KBM-7 (cell line): ENCODE measurements at places on chromosomes 13 and 19.

DNA sequence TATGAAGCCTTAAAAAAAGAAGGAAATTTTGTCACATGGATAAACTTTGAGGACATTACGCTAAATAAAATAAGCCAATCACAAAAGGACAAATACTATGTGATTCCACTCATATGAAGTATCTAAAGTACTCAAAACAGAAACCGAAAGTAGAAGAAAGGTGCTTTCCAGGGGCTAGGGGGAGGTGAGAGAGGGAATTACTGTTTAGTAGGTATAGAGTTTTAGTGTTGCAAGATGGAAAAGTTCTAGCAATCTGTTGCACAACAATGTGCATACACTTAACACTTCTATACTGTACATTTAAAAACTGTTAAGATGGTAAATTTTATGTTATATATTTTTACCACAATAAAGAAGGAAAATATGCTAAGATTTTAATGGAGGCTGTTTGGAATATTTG is 83.0 kb downstream of the POLR1D start:
- no peak for DNase-seq

DNA sequence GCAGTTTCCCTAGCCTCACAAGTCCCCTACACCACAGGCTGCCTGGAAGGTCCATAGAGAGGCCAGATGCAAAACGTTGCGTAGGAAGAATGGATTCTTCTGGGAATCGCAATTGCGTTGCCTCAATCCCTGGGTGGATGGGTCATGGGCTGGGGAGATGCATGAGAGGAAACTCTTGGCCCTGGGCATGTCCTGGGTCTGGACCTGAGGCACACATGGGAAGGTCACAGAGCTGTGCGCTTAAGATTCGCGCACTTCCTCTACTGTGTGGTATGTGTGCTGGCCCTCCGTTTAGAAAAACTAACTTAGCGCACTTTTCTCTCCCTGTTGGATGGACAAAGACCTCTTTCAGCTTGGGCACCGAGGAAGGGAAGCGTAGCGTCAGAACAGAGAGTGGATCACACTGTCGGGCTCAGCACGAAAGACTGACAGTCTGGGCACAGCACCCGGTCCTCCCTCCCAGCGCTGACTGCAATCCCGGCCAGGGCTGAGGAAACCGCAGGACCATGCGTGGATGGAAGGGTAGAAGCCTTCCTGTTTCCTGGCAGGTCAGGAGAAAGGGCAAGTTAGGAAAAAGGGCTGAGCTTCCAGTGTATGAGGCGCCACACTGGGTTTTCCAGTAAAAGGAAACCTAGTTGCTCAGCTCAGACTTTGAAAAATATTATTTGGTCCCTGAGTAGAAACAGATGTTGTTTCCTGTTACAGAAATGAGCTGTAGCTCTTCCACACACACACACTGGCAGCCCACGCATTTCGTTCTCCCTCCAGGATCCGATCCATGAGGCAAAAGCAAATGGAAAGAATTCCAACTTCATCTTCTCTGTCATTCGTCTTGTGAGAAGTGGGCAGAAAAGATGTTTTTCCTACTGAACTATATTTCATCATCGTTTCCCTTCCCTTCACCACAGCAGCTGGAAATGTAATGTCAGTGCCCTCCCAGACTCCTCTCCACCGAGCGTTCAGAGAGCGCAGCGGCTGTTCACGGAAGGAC is 86.0 kb downstream of the ING1 start:
- no peak for DNase-seq

DNA sequence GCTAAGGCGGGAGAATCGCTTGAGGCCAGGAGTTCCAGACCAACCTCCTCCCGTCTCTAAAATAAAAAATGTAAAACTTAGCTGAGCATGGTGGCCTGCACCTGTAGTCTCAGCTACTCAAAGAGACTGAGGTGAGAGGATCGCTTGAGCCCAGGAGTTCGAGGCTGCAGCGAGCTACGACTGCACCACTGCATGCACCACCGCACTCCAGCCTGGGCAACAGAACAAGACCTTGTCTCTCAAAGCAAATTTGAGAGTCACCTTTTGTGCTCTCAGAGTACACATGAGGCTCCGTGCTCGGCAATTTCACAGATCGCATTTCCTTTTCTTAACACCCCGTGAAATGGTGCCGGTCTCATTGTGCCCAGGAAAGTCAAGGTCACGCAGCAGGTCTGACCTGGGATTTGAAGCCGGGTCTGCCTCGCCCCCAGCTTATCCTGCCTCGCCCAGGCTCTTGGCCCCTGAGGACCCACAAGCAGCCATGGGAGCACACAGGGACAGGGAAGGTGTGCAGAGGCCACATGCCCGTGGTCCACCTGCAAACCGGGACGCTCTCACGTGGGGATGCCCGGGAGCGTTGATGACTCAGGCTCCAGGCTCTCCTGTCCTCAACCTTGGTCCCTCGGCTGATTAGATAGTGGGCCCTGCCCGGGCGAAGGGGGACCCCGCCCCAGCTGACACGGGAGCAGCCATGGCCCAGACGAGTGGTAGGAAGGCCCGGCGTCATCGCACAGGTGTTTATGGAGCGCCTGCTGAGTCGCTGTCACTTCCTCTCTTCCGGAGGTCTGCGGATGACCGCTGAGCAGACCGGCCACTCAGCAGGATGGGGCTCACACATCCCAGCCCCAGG is 1.1 kb upstream of the SMIM24 start:
- DNase-seq = no peak

DNA sequence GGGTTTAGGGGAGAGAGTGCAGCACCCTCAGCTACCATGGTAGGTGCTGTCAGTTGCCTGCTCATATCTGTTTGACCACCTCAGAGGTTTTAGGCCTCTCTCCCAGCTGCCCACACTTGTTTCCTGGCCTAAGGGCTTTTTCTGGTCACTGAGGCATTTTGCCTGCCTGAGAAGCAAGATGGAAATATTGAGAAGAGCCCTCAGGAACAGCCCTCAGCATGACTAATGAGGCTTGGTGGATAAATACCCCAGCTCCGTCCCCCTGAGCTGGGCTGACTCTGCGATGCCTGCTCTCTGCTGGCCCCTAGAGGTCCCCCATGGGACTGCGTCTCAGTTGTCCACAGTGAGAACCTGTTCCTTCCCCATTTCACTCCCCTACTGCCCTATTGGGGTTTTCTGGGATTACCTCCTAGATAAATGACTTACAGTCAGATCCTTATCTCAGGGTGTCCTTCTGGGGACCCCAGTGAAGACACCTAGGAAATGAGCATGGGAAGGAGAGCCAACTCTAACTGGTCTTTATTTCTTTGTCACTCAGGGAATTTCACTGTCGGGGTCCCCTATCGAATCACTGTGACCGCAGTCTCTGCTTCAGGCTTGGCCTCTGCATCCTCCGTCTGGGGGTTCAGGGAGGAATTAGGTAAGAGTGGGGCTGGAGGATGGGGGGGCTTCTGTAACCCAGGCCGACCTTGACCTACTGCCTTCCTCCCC is 13.3 kb downstream of the PALM3 start:
- DNase-seq = peak; percentile 83

- DNase-seq = peak; percentile 47
These were observed 116.2 kb downstream of the TBC1D4 start for GRCh38 chr13:75365724-75366173.

DNA sequence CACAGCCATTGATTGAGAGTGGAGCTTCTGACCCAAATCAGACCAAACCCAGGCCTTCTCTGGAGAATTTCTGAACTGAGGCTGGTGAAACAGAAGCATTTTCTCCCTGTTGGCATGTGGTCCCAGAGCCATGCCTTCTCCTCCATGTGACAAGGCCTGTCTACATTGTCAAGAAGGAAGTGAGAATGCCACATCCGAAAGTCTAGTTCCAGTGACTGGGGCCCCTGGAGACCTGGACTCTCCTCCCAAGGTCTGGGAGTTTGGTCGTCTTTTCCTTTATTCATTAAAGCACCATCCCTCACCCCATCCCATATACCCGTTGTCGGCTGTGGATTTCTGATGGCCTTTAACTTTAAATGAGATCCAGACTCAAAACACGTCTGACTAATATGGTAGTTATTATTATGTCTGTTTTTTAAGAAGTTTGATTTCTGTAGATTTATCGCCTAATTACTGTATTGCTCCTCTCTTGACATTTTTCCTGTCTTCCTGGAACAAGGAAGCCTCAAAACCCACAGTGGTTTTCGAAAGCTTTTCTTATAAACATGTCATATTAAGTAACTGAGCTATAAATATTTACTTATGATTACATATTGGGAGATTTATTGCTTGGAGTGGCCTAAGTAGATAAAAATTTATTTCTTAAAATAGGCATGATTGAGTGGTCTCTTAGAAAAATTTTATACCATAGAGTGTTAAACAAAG is 128.3 kb upstream of the FRY start:
- DNase-seq = no peak
